ENCODE measurements at places on chromosomes 2 and 18. TPM values are rescaled to one million over a fixed set of nuclear protein-coding genes. Genes with fewer than 3 reads are reported as not detected.

DNA sequence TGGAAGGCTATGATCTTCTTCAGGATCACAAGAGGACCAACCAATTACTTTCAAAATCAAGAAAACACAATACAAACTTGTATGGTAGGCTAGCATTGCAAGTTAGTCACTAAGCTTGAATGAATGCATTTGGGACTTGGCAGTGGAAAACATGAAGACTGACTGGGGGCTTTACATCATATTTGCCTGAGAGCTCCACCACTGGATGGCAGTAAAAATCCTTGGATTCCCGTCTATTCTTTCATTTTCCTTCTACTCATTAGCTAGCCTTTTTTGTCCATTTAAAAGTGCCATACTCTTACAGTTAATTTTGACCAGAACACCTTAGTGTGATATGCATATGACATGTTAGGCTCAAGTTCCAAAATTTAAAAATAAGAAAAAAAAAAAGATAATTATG lies 63.5 kb upstream of the RASGRP3 start:
- peak; percentile 31 for DNase-seq

GRCh38 chr18:32427084-32427900 lies 43.4 kb downstream of the GAREM1 start:
- DNase-seq: no peak

- DNase-seq: no peak
Observed at GRCh38 chr18:63298400-63299365, 20.9 kb downstream of the BCL2 start.

Gene DPP10
- total RNA-seq: 1.7 TPM

- DNase-seq: peak; percentile 11
Observed at GRCh38 chr18:58177004-58177717, 133.1 kb downstream of the NEDD4L start.

DNA sequence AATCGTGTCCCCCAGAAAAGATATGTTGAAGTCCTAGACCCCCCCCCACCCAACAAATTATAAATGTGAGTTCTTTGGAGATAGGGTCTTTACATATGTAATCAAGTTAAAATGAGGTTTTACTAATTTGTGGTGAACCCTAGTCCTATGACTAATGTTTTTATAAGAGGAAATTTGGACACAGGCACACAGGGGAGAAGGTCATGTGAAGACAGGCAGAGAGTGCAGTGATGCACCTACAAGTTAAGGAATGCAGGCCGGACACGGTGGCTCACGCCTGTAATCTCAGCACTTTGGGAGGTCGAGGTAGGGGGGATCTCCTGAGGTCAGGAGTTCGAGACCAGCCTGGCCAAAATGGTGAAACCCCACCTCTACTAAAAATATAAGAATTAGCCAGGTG lies 5.8 kb upstream of the PMAIP1 start:
- DNase-seq: no peak

- DNase-seq: peak; percentile 79
Observed at GRCh38 chr2:174561283-174561971, 36.2 kb downstream of the WIPF1 start.

DNA sequence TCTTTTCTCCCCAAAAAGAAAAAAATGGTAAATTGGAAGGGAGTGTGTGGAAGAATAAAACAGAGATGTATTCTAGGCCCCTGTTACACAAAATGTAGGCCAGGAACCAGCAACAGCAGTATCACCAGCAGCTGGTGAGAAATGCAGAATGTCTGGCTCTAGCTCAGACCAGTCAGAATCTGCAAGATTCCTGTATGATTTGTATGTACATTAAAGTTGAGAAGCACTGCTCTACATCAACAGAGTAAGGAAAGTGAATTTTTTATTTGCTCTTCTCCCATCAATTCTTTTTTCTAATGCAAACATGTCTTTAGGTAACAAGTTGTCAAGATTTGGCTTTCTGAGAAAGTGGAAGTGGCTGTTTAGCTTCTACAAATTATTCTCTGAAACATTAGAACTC lies 235.4 kb upstream of the FANCL start:
- no peak for DNase-seq

GRCh38 chr2:206433190-206433589 lies 10.1 kb upstream of the ADAM23 start:
- no peak for DNase-seq

Gene C2orf42
- total RNA-seq: 5.4 TPM

Gene TRAF3IP1
- 3.8 TPM for total RNA-seq

- DNase-seq: no peak
Observed at GRCh38 chr18:37662099-37662498, 96.5 kb upstream of the CELF4 start.

Gene AKAIN1
- not detected for total RNA-seq

- no peak for DNase-seq
Observed at GRCh38 chr2:133462811-133463210, 105.5 kb downstream of the NCKAP5 start.

Gene PROM2
- total RNA-seq: 2.3 TPM

DNA sequence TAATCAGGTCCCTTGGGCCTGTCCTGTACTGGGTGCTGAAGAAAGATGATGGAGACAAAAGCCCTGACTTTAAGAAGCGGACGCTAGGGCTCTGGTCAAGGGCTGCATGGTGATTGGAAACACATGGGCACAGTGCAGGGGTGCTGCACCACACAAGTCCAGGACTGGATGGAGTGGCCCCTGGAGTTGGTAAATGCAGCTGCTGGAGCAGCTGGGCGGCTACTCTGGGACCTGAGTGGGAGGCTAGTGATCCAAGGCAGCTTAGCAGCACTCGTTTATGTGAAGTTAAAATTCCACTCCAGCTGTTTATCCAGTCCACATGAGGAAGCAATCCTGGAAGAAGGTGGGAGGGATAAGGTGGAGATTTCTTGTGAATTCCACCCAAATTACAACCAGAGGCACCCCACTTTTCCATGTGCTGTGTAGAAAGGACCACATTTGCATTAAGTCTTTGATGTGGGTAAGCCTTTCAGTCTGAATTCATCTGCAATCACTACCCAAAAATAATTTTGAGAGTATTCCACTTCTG lies 24.9 kb downstream of the MERTK start:
- DNase-seq: no peak

GRCh38 chr2:239121600-239122012 lies 273.7 kb downstream of the TWIST2 start:
- no peak for DNase-seq

GRCh38 chr2:94874277-94874997 lies 3.2 kb downstream of the TEKT4 start:
- peak; percentile 60 for DNase-seq

DNA sequence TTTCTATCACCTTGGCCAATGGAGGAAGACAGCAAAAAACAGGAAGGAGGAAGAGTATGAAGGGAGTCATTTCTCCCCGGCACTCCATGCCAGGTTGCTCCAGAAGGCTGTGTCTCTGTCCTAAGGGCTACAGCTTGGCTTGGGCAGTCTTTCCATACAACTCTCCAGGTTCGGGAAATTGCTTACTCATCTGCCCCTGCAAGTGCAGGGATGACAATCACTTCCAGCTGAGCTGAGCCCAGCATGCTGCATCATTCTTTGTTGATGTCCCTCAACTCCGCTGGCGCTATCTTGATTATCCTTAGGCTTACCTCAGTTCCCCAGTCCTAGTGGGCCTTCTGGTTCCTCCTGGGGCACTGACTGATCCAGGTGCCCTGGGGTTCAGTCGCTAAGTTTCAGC lies 86.9 kb upstream of the COPS8 start:
- peak; percentile 48 for DNase-seq

- DNase-seq: no peak
Observed at GRCh38 chr2:152449578-152449977, 114.6 kb downstream of the FMNL2 start.

Gene RFX8
- total RNA-seq: not detected

DNA sequence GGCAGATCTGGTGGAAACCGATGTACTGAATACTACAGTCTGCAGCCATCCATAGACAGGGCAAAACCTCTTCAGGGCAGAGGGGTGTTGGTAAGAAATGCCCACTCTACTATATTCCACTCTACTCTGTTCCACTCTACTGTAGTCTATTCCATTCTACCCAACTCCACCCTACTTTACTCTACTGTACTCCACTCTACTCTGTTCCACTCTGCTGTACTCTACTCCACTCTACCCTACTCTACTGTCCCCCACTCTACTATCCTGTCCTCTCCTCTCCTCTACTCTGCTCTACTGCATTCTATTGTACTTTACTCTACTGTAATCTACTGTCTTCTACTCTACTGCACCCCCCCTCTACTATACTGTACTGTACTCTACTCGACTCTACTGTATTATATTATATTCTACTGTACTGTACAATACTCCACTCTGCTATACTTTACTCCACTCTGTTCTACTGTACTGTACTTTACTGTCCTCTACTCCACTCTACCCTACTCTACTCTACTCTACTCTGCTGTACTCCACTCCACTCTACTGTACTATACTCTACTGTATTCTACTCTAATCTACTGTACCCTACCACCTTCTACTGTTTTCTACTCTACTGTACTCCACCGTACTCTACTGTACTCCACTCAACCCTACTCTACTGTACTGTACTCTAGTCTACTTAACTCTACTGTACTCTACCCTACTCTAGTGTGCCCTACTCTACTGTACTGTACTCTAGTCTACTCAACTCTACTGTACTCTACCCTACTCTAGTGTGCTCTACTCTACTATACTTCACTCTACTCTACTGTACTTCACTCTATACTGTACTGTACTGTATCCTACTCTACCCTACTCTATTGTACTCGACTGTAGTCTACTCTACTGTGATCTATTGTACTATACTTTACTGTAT lies 17.0 kb upstream of the FOXI3 start:
- no peak for DNase-seq

Gene GALR1
- total RNA-seq: not detected

GRCh38 chr2:149658553-149658952 lies 71.0 kb upstream of the MMADHC start:
- DNase-seq: no peak

Measured in MG63 (cell line).